Melanocyte of skin (primary cell): ENCODE measurements at places on chromosomes 3 and 15. TPM values are rescaled to one million over a fixed set of nuclear protein-coding genes. Genes with fewer than 3 reads are reported as not detected.

Gene IL12A
- total RNA-seq = not detected in 2 replicates

Gene XCR1
- total RNA-seq = not detected in 2 replicates

Gene CD200R1
- 0.36 TPM in 1 of 2 replicates, not detected in the other for total RNA-seq

Gene ARIH1
- total RNA-seq = 22.0 and 36.0 TPM in 2 replicates

Gene KCNMB2
- total RNA-seq = not detected in 2 replicates

Gene TMEM207
- total RNA-seq = not detected in 2 replicates

Gene SMAD3
- total RNA-seq = 3.4 and 10.5 TPM in 2 replicates

Gene MUC13
- not detected in 2 replicates for total RNA-seq

Gene FES
- total RNA-seq = 46.1 and 70.3 TPM in 2 replicates

Gene SCAPER
- 9.7 and 11.0 TPM in 2 replicates for total RNA-seq

Gene ITIH3
- total RNA-seq = 1.3 TPM in 1 of 2 replicates, not detected in the other

Gene TLR9
- not detected in 2 replicates for total RNA-seq

Gene ACTC1
- total RNA-seq = not detected in 2 replicates

Gene ELL3
- total RNA-seq = 0.73 and 1.7 TPM in 2 replicates

Gene PLA2G4B
- 1.0 and 1.1 TPM in 2 replicates for total RNA-seq

Gene MITF
- 572 and 657 TPM in 2 replicates for total RNA-seq

Gene RTP4
- total RNA-seq = 33.8 and 56.8 TPM in 2 replicates

Gene LPP
- total RNA-seq = 21.0 and 38.6 TPM in 2 replicates

Gene SAMD7
- total RNA-seq = not detected in 2 replicates

Gene MYO5A
- total RNA-seq = 399 and 809 TPM in 2 replicates

Gene RASL12
- total RNA-seq = 0.69 and 1.5 TPM in 2 replicates

Gene CNTN6
- total RNA-seq = not detected in 2 replicates

Gene PAQR9
- total RNA-seq = not detected in 2 replicates

Gene FAIM
- total RNA-seq = 10.3 and 10.5 TPM in 2 replicates

Gene MLF1
- total RNA-seq = 5.5 and 6.5 TPM in 2 replicates

Gene MKRN2OS
- total RNA-seq = 0.69 TPM in 1 of 2 replicates, not detected in the other

Gene CPEB1
- total RNA-seq = 26.9 and 31.3 TPM in 2 replicates

Gene LSMEM2
- under 0.01 TPM in 1 of 2 replicates, not detected in the other for total RNA-seq

Gene MYRIP
- total RNA-seq = 0.33 and 1.1 TPM in 2 replicates

Gene COMMD4
- total RNA-seq = 130 and 131 TPM in 2 replicates

Gene PAQR5
- total RNA-seq = under 0.01 and 1.2 TPM in 2 replicates

Gene TGM5
- not detected in 2 replicates for total RNA-seq

Gene ALDH1L1
- total RNA-seq = 0.31 and 0.33 TPM in 2 replicates

Gene TMEM45A
- 9.7 and 10.3 TPM in 2 replicates for total RNA-seq

Gene MYH15
- under 0.01 and 0.31 TPM in 2 replicates for total RNA-seq

Gene GMPS
- total RNA-seq = 39.6 and 53.1 TPM in 2 replicates

Gene COX17
- total RNA-seq = 23.1 and 28.7 TPM in 2 replicates

Gene GP9
- total RNA-seq = not detected in 2 replicates

Gene ABHD6
- total RNA-seq = 49.4 and 64.7 TPM in 2 replicates

Gene GOLGA6L26
- not detected in 2 replicates for total RNA-seq

Gene RBM5
- total RNA-seq = 126 and 147 TPM in 2 replicates

Gene ECE2
- not detected in 2 replicates for total RNA-seq

Gene TGM4
- total RNA-seq = not detected in 2 replicates

Gene LDHAL6B
- total RNA-seq = not detected in 2 replicates

Gene ABI3BP
- total RNA-seq = 0.33 and 0.62 TPM in 2 replicates

Gene IMPG2
- 0.34 and 0.36 TPM in 2 replicates for total RNA-seq

Gene GUCA1C
- total RNA-seq = not detected in 2 replicates
